ENCODE measurements at places on chromosomes 5 and 9.

DNA sequence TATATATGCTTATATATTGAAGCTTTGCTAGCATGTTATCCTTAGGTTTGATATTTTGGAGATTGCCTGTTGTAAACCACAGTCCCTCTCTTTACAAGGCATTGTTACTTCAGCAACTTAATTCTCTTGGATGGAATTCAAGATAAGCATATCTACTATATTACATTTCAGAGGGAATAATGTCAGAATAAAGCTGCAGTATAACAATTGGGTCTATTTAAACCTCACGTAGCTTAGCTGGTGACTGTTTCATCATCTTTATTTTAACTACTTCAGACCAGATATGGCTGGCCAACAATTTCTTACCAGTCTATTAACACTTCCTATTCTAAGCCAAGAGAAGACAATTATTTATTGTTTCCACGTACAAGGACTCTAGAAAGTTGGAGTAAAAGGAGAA is 27.1 kb downstream of the ZCCHC10 start:
- no peak for DNase-seq

- DNase-seq = no peak
Measured at GRCh38 chr9:134605966-134606357, 35.6 kb upstream of the COL5A1 start.

GRCh38 chr9:119802621-119803020 is 433.4 kb upstream of the BRINP1 start:
- no peak for DNase-seq

- DNase-seq = no peak
Measured at GRCh38 chr9:131732061-131732526, 7.8 kb downstream of the RAPGEF1 start.

- peak; percentile 12 for DNase-seq
Measured at GRCh38 chr9:89603767-89604665, 796 bp upstream of the GADD45G start.

- DNase-seq = no peak
Measured at GRCh38 chr9:135090547-135090946, 3.1 kb downstream of the OLFM1 start.

DNA sequence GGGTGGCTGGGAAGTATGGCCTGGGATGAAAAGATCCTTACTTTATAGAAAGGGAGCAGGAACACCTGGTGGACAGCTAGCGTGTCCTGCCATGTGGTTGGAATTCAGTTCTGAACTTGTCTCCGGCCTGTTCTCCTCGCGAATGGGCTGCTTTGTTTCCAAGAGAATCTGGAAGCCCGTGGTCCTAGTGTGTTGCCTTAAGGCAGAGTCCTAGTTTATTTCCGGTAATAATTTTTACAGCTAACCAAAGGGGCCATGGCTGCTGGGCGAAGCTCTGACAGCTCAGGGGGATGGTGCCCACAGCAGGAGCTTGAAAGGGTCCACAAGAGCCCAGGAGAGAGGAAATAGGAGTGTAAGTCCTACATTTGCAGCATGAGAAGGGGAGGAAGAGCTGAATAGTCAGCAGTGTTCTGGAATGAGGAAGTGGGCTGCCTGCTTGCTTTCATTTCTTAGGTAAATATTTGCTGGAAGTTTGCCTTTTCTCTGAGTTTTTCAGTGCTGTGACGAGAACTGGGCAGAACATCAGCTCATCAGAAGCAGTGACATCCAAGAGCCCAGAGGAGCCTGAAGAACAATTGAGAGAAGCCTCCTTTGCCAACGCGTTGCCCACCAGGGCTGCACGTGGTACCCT is 13.1 kb upstream of the IGFBPL1 start:
- no peak for DNase-seq

DNA sequence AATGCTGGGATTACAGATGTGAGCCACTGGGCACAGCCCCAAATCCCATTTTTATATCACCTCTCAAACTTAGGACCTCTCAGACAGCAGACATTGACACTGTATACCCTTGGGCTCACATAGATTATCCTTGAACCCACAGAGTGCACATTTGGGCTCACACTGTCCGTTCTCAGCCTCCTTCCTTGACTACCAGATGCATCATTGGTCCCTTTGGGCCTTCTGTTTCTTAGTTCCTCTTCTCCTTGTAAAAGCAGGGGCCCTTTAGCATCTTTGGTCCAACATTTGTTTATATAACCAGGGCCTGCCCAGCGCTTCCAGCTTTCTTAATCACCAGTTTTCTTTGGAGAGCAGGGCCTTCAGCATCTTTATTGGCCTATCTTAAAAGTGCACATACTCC is 126.2 kb downstream of the SEC61B start:
- no peak for DNase-seq

Data from T-helper 22 cell (primary cell).